ENCODE measurements at places on chromosomes 3 and 15. TPM values are rescaled to one million over a fixed set of nuclear protein-coding genes. Genes with fewer than 3 reads are reported as not detected.

Gene SLC22A14
- total RNA-seq, result 0.86 TPM

Gene FANCD2OS
- not detected for total RNA-seq

Gene CLDN16
- 0.43 TPM for total RNA-seq

Gene GP5
- not detected for total RNA-seq

Gene LRRC3B
- total RNA-seq, result not detected

Data from fibroblast of villous mesenchyme (primary cell).